ENCODE measurements at places on chromosomes 3 and 15. TPM values are rescaled to one million over a fixed set of nuclear protein-coding genes. Genes with fewer than 3 reads are reported as not detected.
A peak's percentile ranks its signal among the peaks of the same experiment; 100 is the strongest.

Gene MYEF2
- total RNA-seq, result 15.0 TPM

Gene CD96
- not detected for total RNA-seq

Gene SGO1
- total RNA-seq, result 21.6 TPM

Gene GP5
- not detected for total RNA-seq

Gene MEX3B
- 14.3 TPM for total RNA-seq

Gene ROBO2
- 8.3 TPM for total RNA-seq

Gene SST
- 0.45 TPM for total RNA-seq

Gene PLA1A
- total RNA-seq, result not detected

Gene KIF15
- 19.3 TPM for total RNA-seq

Gene ROPN1B
- total RNA-seq, result 0.41 TPM

Gene GABRR3
- total RNA-seq, result not detected

Gene ARGFX
- not detected for total RNA-seq

Gene EBLN2
- 4.3 TPM for total RNA-seq

- no peak for DNase-seq
Observed at GRCh38 chr3:149999421-149999820, 28.7 kb upstream of the PFN2 start.

DNA sequence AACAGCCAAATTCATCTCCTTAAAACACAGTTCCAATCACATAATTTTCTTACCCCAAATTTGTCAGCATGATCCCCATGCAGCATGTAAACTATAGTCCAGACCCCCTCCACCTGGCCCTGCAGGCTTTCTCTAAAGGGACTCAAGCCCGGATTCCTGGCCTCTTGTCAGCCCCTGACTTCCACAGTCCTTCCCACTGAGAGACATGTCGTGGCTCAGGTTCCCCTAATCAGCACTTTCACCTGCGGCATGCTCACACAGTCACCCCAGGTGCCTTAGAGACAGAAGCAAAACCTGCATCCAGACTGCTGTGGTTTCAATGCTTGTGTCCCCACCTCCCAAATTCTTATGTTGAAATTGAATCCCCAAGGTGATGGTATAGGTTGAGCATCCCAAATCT lies 372.7 kb upstream of the ATP10A start:
- DNase-seq, result peak; percentile 30

DNA sequence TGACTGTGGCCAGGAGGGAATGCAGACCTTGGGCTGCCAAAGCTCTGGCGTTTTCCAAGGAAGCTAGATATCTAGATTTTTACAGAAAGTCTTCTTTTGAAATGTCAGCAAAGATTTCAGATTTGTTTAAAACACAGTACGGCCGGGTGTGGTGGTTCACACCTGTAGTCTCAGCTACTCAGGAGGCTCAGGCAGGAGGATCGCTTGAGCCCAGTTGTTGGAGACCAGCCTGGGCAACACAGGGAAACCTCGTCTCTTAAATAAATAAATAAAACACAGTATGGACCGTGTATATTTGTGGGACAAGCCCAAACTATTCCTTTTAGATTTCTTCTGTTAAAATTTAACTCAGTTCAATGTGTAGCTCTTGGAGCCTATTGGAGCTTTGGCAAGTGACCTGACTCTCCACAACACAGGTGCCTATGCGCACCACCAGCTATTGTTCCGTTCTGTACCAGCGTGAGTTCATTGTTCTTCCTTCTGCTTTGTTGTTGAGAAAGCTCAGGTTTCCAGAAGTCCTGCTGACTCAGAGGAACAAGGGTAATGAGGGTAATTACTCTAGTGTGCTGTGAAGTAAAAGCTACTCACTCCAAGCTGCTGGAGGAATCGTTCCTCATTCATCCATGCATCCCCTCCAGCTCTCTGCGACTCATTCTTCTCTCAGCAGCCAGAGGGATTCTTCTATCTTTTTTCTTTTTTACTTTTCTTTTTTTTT lies 73.1 kb upstream of the SLC6A6 start:
- peak; percentile 83 for DNase-seq

DNA sequence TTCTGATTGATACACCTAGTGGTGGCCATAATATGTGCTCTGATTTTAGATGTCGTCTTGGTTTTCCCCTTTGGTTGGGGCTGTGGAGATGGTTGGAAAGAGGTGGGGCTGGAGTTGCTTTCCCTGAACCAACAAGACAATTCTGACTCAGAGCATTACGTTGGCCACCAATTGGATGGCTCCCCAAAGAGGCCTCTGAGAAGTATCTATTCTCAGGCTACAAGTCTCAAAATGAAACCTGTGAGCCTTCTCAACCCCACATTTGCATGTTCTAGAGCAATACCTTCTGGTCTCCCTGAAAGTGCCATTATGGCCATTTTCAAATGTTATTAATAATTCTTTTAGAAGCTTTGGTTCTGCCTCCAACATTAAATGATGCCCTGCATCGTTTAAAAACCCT lies 188.4 kb upstream of the WNT5A start:
- no peak for DNase-seq

DNA sequence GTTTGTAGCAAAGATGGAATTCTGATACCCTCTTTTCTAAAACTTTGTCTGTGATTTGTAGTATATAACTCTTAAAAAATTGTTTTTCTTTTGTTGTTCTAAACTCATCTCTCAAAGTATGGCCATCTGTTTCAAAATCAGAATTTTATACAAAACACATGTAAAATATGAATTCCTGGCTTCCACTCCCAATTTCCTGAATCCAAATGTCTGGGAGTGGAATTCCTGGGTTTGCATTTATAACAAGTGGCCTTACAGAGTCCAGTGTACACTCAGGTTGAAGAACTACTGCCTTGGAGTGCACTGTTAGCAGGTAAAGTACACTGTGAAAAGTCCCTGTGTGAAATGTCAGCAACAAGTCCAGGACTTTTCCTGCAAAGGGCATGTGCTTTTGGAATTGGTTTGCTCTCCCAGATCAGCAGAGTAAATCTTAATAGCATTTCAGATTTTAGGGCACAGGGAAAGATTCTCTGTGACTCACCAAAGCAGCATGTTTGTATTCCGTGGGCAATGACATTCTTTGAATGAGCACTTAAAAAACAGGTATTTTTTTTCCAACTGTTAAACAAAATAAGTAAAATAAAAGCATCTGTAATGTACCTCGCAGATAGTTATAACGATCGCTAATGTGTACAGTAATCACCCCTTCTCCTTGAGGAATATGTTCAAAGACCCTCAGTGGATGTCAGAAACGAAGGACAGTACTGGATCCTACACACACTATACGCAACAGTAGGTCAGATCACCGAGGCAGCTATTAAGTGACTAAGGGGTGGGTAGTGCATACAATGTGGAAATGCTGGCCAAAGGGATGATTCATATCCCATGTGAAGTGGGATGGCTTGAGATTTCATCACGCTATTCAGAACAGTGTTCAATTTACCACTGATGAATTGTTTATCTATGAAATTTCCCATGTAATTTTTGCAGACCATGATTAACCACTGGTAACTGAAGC lies 2.0 kb upstream of the CLDN16 start:
- no peak for DNase-seq

DNA sequence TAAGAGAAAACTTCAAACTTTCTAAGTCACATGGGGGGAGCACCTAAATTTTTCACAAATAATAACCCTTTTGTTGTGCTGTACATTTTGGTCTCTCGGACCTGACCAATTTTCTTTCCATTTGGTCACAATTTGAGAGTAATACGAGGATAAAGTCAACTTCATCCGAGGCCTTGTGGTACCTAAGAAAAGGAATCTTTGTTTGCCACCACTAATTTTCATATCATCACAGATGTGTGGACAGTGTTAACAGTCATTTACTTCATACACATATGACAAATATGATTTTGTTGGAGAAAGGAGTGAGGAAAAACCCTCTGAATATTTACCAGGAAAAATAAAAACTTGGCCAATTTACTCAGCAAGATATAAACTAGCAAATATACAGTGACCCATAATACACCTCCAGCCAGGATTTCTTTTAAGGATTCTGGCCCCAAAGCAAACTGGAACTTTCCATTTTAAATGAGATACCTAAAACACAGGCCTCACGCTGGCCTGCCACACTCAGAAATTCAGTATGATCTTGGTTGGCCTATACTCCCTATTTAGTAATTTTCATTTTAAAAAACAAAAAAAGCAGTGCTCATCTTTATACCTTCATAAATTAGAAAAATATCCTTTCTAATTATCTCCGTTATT lies 40.7 kb downstream of the VGLL4 start:
- no peak for DNase-seq

GRCh38 chr15:68032672-68033071 lies 21.4 kb upstream of the PIAS1 start:
- no peak for DNase-seq

DNA sequence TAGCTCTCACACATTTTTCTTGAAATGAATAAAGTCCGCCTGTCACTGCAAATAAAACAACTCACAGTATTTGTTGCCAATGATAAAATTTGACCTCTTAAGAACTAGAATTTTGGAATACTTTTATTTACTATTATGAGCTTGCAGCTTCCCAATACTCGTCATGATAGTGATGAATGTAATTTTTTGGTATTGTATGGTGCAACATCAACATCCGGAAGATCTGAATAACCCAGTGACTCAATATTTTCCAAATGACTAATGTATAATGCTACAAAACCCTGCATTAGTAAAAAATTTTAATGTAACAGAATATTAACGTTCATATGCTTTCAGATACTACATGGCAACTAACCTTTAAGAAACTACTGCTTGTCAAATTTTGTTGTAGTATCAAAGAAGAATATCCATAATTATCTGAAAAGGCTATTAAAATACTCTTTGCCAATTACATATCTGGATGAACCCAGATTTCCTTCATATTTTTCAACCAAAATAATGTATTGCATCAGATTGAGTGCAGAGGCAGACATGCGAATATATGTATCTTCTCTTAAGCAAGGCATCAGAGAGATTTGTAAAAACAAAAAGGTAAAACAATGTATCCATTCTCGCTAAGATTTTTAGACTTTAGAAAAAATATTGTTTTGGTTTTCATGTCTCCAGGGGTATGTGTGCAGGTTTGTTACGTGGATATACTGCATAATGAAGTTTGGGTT lies 95.3 kb downstream of the IGF2BP2 start:
- DNase-seq, result no peak

DNA sequence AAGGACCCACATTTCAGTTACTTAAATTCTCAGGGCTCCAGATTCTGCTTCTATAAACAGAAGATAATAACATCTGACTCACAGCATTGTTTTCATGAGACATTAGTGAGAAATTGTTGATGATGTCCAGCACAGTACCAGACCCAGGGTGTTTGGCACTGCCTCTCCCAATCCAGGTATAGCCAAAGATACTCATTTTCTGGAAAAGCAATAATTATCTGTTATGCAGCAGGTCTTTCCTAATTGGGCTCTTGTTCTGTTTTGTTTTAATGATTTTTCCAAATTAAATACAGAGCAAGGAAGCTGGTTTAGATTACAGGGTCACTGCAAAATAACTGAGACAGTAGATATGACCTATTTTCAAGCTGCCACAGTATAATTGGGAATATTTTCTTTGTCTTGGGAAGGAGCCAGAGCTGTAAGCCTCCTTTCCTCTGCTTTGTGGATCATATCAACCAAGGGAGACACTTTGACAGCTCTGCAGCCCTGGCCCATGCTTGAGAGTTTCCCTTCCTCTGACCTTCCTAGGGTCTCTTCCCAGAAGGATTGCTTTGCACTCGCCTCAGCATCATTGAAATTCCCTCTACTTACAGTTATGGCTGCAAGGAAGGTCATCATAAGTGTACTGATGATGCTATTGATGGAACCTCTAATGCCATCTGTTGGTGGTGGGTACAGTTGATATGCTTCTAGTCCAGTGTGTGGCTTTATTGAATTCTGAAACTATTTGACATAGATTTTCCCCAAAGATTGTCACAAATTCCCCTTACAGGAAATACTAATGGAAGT lies 522.4 kb upstream of the ADAMTS9 start:
- DNase-seq, result no peak

GRCh38 chr3:135007607-135008006 lies 212.5 kb downstream of the EPHB1 start:
- no peak for DNase-seq

- peak; percentile 82 for DNase-seq
Observed at GRCh38 chr15:67164811-67165253, 89.6 kb downstream of the AAGAB start.

DNA sequence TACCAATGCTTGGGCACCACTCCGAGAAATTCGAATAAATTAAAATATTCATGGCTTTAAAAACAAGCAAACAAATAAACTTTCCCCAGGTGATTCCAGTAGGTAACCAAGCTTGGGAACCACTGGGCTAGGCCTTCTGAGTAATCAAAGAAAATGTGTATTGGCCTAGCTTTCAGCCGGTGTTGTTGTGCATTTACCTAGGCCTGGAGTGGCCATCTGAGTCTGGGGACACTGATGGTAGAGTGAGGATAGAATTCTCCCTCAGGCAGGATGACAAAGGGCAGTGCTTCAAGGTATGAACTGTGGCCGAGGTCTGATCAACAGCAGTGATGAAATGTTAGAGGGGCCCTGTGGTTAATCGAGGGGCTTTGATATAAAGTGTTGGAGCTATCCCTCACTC lies 440.5 kb downstream of the EPHB1 start:
- no peak for DNase-seq

DNA sequence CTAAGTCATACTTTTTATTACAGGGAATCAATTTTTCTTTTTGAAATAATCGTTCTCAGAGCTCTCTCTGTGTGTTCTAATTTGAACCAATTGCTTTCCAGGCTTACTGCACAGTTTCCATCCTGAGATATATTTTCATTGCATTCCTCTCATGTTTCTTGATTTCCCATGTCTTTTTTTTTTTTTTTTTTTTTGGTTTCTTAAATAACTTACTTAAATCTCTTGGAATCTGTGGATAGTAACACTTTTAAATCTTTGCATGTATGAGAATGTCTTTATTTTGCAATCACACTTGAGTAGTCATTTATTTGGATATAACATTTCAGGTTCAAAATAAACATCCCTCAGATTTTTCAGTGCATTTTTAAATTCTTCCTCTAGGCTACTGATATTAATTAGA lies 14.5 kb upstream of the ABTB1 start:
- no peak for DNase-seq

DNA sequence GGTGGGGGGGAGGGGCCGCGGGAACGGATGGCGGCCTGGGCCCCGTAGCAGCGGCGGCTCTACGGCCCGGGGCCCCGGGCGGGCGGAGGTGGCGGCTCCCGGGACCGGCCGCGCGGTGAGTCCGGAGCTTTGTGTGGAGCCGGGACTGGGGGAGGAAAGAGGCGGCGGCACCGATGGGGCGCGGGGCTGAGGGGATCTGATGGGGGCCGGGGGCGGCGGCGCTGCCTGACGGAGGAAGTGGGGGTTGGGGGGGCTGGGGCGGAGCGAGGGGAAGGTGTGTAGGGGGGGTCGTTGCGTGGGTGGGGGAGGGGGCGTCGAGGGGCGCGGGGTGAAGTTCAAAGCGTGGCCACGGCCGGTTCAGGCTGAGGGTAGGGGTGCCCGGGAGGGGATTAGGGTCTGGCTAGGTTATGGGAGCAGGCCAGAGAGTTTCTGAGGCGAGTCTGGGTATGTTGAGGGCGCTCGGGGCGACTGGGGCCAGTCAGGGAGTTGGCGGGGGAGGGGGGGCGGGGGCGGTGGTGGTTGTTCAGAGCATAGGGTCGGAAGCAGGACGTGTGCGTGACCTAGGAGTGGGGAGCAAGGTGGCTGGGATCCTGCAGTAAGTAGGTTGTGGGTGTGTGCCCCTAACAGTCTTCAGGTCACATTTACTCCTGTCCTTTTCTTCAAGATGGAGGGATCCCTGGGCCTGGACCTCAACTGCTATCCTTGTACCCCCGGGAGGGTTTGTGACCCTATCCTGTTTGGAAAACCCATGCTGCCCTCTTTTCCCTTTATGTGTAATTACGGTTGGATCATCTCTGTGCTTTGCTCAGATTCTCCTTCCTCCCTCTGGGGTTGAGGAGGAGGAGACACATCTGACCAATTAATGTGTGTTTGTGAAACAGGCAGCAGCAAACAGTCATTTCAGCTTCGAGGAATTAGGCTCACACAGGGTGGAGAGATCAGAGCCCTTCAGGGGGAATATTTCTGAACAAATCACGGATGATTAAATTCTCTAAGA lies 644 bp downstream of the ZNF609 start:
- no peak for DNase-seq
